ENCODE measurements at places on chromosomes 13 and 19. TPM values are rescaled to one million over a fixed set of nuclear protein-coding genes. Genes with fewer than 3 reads are reported as not detected.

The FSD1 gene
- 7.1 TPM for total RNA-seq

The ZNF544 gene
- total RNA-seq: 21.0 TPM

The ZNF221 gene
- total RNA-seq: 4.3 TPM

The TBXA2R gene
- total RNA-seq: 1.4 TPM

The FAM83E gene
- not detected for total RNA-seq

The ZNF529 gene
- 3.4 TPM for total RNA-seq

The KIR2DL1 gene
- total RNA-seq: not detected

The ZNF536 gene
- not detected for total RNA-seq

The IRGC gene
- not detected for total RNA-seq

The RFX1 gene
- total RNA-seq: 4.3 TPM

The HIPK4 gene
- total RNA-seq: 0.17 TPM

The PDX1 gene
- not detected for total RNA-seq

The SIGLEC9 gene
- not detected for total RNA-seq

The KIR2DL3 gene
- total RNA-seq: not detected

The VAV1 gene
- total RNA-seq: not detected

The ZNF700 gene
- total RNA-seq: 3.1 TPM

The SHD gene
- total RNA-seq: not detected

The PSG3 gene
- total RNA-seq: not detected

The ICAM4 gene
- 4.1 TPM for total RNA-seq

The GET3 gene
- 70.8 TPM for total RNA-seq

The UBE2M gene
- total RNA-seq: 27.4 TPM

The ZNF836 gene
- total RNA-seq: 10.3 TPM
